ENCODE measurements at places on chromosomes 7 and 10.

- no peak for DNase-seq
Measured at GRCh38 chr10:130807096-130807495, 504.4 kb downstream of the TCERG1L start.

- DNase-seq = no peak
Measured at GRCh38 chr10:11049806-11050205, 32.1 kb downstream of the CELF2 start.

DNA sequence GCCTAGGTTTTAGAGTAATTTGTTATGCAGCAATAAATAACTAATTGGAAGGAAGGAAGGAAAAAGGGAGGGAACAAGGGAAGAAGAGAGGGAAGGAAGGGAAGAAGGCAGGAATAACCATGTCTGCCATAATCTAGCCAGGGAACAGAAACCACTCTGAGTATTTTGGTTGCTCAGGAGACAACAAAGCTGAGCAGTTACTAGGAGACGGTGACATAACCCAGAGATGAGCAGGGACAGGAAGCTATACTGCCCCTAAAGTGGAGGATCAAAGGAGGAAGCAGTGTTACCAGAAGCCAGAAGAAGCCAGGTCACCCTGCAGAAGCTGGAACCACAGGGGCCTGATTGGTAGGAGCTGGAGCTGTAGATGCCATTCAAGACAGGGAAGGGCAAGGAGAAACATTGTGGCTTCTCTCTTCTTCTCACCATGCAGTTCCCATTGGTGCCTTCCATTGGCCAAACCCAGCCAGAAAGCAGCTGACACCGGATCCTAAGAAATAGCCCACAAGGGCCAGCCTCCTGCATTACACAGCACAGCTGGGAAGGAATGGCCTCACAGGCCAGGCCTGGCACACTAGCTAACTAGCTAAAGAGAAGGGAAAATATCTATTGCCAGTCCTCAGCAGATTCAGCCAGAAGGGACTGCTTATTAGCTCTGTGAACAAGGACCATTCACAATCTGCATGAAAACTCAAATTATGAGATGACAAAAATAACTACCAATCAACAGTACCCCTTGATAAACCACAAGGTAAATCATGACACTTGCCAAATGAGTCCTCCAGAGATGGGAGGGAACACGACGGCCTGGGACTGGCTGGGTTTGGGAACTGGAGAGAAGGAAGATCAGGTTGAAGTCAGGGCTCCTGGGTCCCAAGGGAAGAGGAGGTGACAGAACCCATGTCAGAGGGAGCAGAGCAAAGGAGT lies 184.5 kb upstream of the NFE2L3 start:
- no peak for DNase-seq

DNA sequence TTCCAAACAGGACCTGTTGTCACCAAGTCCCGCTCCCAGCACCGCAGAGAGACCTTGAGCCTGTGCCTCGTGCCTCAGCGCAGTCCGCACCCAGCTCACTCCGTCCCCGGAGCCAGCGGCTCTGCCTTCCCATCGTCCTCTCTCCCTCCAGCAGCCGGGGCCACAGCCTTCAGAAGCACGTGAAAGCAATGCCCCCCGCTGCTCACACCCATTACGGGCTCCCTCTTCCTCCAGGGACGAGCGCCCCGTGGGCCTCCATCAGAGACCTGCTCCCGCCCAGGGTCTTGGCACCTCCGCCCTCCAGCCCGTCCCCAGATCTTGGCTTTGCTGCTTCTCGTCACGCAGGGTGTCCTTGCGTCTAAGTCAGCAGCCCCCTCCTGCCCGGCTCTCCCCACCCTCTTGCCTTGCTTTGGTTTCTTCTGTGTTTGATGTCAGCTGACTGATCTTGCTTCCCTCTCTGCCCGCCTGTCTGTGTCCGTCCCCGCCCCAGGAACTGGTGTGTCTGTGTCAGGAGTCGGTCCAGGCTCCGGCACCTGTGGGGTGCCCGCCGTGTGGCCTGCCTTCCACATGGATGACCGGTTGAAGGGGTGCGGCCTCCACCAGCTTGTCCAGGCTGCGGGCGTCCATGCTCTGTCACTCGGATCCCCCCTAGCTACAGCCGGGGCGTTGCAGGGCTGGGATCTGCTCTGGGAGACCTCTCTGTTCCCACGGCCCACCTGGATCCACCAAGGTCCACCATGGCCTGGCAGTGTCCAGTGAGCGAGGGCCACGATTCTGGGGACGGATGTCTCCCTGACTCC lies 61.9 kb downstream of the FOXL3 start:
- peak; percentile 59 for DNase-seq

- no peak for DNase-seq
Measured at GRCh38 chr10:23886355-23886754, 322.6 kb upstream of the KIAA1217 start.

GRCh38 chr7:14754631-14755030 lies 147.9 kb downstream of the DGKB start:
- no peak for DNase-seq

- no peak for DNase-seq
Measured at GRCh38 chr10:13699216-13699615, 112.5 kb downstream of the PRPF18 start.

- DNase-seq = no peak
Measured at GRCh38 chr7:7789551-7789988, 71.2 kb upstream of the RPA3 start.

- DNase-seq = no peak
Measured at GRCh38 chr10:103897241-103897774, 20.7 kb downstream of the STN1 start.

DNA sequence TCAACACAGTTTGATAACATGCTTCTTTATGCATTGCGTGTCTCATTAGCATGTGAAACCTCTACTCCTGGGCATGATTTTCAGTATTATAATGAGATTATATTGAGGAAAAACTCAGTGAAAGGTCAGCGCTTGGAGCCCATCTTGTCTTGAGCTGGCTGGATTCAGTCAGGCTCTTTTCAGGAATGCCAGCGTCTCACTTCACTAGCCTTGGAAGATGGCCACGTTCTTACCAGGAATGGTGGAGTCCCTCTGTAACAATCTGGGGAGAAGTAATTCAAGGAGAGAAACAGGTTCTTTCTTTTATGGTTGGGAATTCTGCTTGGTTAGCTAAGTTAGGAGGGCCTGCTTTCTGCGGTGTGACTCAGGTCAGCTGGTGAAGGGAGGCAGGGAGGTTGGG lies 241.0 kb downstream of the GALNT17 start:
- no peak for DNase-seq

- no peak for DNase-seq
Measured at GRCh38 chr10:119233821-119234220, 26.4 kb downstream of the GRK5 start.

- no peak for DNase-seq
Measured at GRCh38 chr7:131905471-131905973, 349.1 kb upstream of the PODXL start.

DNA sequence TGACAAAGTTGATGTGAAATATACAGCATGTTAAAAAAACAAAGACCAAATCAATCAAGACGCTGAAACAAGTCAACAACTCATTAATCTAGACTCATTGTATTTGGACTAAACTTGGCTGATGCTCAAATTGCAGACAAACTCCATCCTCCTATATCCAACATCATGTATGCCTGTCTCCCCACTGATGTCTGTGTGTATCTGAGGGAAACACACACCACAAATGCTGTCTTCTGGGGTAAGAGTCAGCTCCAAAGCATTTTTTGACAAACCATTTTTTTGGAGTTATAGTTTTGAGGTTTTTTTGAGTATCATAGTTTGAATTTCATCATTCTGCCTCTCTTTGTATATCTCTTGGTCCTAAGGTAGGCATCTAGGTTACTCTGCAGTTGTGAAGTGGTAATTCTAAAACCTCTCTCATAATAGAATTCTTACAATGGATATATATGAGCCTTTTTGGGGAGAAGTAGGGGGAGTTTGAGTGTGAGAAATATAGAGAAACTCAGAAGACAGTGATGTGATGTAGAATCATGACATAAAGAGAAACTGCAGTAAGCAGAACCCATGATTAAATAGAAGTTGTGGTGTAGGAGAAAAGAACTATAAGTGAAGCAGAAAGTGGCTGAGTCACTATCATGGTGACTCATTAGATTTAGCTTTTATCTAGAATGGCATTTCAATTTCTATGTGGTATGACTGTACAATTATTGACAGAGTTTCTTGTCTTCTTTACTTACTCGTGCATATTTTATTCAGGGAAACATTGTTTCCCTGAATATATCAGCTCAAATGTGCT lies 1531.1 kb upstream of the LRRTM3 start:
- no peak for DNase-seq

- DNase-seq = no peak
Measured at GRCh38 chr10:124384172-124384571, 34.6 kb downstream of the OAT start.

DNA sequence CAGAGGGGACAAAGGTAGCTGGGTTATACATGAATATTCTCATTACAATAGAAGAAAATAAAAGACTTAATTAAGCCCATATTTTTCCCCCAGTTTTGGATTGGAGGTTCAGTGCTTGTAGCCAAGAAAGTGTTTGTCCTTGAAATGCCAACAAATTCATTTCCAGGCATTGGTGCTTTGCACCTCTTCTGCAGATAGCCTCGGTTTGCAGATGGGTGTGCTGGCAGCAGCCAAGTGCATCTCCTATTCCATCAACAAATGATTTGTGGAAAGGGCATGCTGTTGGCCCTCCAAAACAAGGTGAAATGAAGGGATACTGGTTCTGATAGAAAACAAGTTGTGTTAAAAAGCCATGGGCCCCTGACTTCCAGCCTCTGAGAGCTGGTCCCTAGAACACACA lies 187.3 kb downstream of the DPY19L1 start:
- DNase-seq = no peak
